ENCODE measurements at places on chromosomes 3 and 15. TPM values are rescaled to one million over a fixed set of nuclear protein-coding genes. Genes with fewer than 3 reads are reported as not detected.

Gene ECE2
- total RNA-seq: not detected

- H3K27me3 ChIP-seq: peaks cover 10% of the 10 kb centered on the region
- no peak overlapping the region for H3K27ac ChIP-seq
- peaks cover 3% of the 10 kb centered on the region for H3K4me1 ChIP-seq
- H3K4me3 ChIP-seq: no peak overlapping the region
Observed at GRCh38 chr3:122102191-122102935, 47.2 kb downstream of the CD86 start.

Gene CAV3
- total RNA-seq: 31.9 TPM

DNA sequence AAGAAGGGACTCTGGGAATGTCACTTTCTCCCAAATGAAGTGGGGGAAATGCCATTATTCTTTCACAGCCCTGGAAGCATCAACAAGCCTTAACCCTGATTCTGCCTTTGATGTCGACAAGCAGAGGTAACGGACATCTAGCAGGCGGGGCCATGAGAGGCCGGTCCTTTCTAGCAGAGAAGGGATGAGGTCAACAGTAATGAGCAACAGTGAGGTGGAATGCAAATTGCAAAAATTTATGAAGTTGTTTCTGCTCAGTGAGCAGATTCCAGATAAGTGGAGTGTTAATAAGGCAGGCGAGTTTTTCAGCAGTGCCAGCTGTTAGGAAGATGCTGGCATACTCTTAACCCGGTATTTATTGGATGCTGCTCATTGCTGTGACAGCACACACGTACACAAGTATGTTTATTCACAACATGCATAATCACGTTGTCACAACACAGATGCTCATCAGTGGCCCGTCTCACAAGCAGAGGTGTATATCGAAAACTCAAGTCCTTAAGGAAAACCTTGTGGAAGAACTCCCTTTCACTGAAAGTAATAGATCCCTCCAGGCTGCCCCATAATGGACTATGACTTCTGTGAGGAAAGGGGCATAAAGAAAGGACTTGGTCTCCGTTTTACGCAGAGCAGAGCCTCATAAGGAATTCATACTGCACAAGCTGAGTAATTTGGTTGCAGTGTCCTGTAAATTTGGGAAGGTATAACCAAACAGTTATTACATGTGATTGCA, 329.0 kb downstream of the IGSF11 start:
- H3K4me1 ChIP-seq: no peaks in the 10 kb centered on the region
- H3K4me3 ChIP-seq: no peak overlapping the region
- H3K27me3 ChIP-seq: no peaks in the 10 kb centered on the region
- no peak overlapping the region for H3K27ac ChIP-seq

DNA sequence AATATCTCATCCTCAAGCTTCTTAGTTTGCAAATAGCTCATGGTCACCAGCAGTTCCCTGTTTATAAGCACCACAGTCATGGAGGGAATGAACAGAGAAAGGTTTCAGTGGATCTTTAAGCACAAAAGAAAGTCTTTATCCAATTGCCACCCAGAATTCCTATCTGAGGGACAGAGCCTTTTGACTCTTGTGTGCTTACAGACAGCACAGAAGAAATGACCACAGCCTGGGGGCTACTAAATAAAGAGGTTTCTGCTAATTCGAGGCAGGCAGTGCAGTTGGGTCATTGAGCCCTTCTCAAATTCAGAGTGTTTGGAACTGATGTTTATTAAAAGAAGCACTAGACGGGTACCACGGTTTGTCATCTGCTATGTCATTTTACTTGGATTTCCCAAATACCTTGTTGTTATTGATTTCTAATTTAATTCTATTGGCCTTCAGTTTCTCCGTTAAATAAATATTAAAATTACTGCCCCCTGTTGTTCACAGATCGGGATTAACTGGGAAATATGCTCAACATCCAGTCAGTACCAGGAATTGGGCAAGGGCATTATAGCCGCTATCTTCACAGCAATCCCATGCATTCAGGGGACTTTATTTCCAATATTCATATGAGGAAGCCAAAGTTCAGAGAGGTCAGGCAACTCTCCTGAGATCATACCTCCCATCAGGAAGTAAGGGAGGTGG, 3.6 kb downstream of the PRICKLE2 start:
- no peak overlapping the region for H3K4me3 ChIP-seq
- no peak overlapping the region for H3K27ac ChIP-seq
- H3K36me3 ChIP-seq: no peaks in the 10 kb centered on the region
- H3K4me1 ChIP-seq: peaks cover 52% of the 10 kb centered on the region
- DNase-seq: no peak
- H3K27me3 ChIP-seq: no peaks in the 10 kb centered on the region

- no peak for DNase-seq
- no peak overlapping the region for H3K4me3 ChIP-seq
- no peak overlapping the region for H3K27ac ChIP-seq
- no peaks in the 10 kb centered on the region for H3K4me1 ChIP-seq
Observed at GRCh38 chr3:110955301-110955880, 116.2 kb upstream of the NECTIN3 start.

- no peak for DNase-seq
- no peaks in the 10 kb centered on the region for H3K27me3 ChIP-seq
- H3K4me3 ChIP-seq: peak overlapping the region; percentile 91
- H3K36me3 ChIP-seq: peaks cover 48% of the 10 kb centered on the region
- no peak overlapping the region for H3K27ac ChIP-seq
- H3K4me1 ChIP-seq: peaks cover 23% of the 10 kb centered on the region
Observed at GRCh38 chr15:42735382-42736165, 1.4 kb downstream of the CDAN1 start.

GRCh38 chr3:144273601-144274000, 302.0 kb downstream of the DIPK2A start:
- no peaks in the 10 kb centered on the region for H3K4me1 ChIP-seq
- no peak overlapping the region for H3K4me3 ChIP-seq
- DNase-seq: no peak
- no peak overlapping the region for H3K27ac ChIP-seq
- no peaks in the 10 kb centered on the region for H3K27me3 ChIP-seq

DNA sequence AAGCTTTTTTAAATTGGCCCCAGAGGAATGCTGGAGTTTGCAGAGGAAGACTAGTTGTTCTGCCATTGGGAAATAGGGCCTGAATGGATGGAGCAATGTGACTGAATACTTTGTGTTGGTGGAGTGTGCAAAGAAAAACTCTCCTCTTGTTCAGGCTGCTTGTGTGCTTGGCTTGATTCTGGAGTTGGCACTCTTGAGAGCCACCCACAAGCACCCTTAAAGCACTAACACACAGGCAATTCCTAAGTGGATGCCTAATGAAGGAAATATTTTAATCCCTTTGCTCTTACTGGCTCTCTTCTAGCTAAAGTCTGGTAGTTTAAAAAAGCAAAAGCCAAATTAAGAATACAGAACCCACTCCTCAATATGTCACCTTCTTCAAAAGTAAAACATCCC, 304.4 kb upstream of the C2CD4B start:
- H3K27ac ChIP-seq: peak overlapping the region; percentile 69
- DNase-seq: no peak
- no peak overlapping the region for H3K4me3 ChIP-seq
- peaks cover 77% of the 10 kb centered on the region for H3K4me1 ChIP-seq

DNA sequence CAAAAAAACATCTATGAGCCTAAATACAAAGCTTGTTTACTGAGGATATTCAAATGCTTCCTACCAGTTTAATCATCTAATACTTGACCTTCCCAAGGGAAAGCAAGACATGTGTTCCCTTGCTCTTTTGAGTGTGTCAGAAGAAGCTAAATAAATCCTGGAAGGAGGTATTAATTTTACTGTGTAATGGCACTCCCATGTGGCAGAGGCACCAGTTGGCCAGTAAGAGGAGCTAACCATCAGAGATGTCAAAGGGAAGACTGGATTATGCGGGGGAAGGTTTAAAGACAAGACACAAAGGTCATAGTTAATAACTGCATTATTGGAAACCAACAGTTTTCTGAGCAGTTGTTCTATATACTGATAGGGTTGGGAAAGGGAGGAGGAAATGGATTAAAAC, 125.1 kb downstream of the SUCLG2 start:
- DNase-seq: no peak
- H3K36me3 ChIP-seq: peaks cover 15% of the 10 kb centered on the region
- peaks cover 3% of the 10 kb centered on the region for H3K4me1 ChIP-seq
- no peak overlapping the region for H3K27ac ChIP-seq
- H3K27me3 ChIP-seq: no peaks in the 10 kb centered on the region

Measured in heart right ventricle (tissue), 16 donors.